ENCODE measurements at places on chromosomes 2 and 18.

DNA sequence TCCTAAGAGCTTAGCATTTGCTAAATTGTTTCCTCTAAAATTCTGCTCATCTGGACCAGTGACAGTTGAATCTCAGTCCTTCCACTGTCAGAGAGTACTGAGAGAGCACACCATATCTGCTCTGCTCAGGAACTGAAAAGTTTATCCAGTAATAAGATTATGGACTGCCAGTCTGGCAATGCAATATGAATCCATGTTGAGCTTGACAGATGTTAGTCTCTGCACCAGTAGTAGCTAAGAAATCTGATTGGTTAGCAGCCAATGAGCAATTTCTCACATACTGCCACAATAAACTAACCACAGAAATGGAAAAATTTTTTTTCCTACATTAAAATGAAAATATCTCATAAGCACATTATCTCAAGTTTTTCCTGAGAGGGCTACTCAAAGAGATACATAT is 2.3 kb downstream of the PRKD3 start:
- no peak for DNase-seq

- no peak for DNase-seq
These were observed 564.7 kb upstream of the SLC39A10 start for GRCh38 chr2:195092341-195092740.

- DNase-seq = no peak
These were observed 246.4 kb downstream of the KLHL29 start for GRCh38 chr2:23631389-23631788.

GRCh38 chr18:41396861-41397260 is 558.2 kb upstream of the PIK3C3 start:
- no peak for DNase-seq

- DNase-seq = no peak
These were observed 812 bp downstream of the SOWAHC start for GRCh38 chr2:109614715-109615636.

GRCh38 chr2:128726236-128726635 is 407.6 kb upstream of the HS6ST1 start:
- DNase-seq = no peak

- no peak for DNase-seq
These were observed 34.9 kb downstream of the LTBP1 start for GRCh38 chr2:32981612-32982011.

DNA sequence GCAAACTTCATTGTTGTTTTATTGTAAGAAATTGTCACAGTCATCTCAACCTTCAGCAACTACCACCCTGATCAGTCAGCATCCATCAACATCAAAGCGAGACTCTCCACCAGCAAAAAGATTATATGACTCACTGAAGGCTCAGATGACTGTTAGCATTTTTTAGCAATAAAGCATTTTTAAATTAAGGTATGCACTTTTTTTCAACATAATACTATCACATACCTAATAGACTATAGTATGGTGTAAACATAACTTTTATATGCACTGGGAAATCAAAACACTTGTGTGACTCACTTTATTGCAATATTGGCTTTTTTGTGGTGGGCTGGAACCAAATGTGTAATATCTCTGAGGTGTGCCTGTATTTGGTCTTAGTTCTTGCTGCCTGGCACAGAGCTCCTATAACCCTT is 15.6 kb downstream of the SCN1A start:
- no peak for DNase-seq

- no peak for DNase-seq
These were observed 221.6 kb downstream of the PIK3C3 start for GRCh38 chr18:42176599-42176998.

- no peak for DNase-seq
These were observed 347.7 kb downstream of the LPIN1 start for GRCh38 chr2:12094134-12094533.

DNA sequence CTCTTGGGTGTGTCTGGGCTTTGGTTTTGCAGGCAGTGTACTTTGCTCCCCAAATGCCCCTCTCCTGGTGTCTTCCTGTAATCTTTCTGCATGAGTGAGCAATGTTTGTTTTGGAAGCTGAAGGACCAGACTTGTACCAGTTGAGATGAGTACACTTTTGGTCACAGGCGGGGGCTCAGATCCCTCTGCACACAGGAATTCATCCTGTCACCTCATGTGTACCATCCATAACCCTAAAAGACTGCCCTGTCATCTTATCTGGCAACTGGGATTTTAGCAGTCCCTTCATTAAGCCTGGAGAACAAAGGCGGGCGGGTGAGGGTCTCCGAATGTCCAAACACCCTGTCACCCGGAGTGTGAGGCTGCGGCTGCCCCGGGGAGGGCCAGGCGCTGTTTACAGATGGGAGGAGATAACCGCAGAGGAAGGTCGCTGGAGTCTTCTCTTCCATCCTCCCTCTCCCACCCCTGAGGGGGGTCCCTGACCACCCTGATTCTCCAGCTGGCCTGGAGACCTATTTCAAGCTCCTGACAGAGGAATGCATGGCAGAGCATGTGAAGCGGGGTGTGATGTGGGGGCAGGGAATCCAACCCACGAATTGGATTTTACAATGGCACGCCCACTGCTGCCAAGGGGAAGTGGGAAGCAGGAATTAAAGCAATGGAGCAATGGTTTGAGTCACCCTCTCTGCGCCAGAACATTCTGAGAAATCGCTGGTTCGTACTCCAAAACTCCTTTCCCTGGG is 158.2 kb upstream of the MYCN start:
- DNase-seq = no peak

- DNase-seq = no peak
These were observed 18.8 kb downstream of the COX7A2L start for GRCh38 chr2:42342061-42342794.

DNA sequence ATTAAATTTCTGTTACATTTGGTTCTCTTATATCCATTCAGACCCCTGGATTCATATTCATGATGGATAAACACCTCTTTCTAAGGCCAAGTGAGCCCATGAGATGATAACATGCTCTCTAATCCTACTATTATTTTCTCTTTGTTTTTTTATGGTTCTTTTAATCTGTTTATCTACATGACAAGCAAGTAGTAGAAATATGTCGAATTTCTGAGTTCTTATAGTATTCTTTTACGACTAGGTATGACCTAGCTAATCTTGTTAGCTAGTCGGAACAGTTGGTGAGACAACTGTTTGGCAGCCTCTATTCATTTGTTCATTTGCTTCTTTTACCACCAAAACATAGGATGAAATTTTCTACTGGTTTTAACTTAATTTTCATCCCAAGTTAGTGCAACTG is 98.1 kb upstream of the SCG2 start:
- no peak for DNase-seq

- DNase-seq = no peak
These were observed 543.4 kb downstream of the IRS1 start for GRCh38 chr2:226256237-226256636.

GRCh38 chr2:171095014-171095582 is 65.6 kb downstream of the TLK1 start:
- DNase-seq = no peak

DNA sequence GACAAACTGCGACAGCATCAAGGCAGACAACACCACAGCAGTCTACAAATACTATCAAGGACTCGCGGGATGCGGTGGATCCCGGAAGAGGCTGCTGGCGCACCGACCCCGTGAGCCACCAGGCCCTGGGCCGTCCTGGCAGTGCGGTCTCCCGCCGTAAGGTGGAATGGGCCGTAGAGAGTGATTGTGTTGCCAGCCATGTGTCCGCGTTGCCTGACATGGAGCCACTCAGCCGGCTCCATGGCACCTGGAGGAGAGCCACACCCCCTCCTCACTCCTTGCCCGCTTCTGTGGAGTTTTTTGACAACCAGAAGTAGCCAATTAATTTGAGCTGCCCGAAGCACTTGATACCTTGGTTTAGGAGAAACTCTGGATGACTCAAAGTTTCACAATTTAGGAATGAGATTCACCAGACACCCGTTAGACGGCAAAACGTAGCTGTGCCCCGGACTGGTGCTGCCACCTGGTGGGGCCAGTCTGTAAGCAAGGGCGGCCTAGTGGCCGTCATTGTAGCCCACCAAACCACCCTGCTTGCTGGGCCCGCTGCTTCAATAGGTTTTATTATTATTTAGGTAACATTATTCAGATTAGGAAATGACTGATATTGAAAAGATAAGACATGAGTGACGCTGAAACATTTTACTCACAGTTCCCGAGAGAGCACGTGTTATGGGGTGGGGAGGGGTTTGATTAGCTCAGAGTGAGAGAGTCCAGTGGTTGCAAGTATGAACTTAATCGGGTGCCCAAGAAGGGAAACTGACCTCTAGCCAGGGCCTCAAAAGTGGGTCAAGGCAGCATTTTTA is 10.2 kb upstream of the IMP4 start:
- DNase-seq = peak; percentile 36

DNA sequence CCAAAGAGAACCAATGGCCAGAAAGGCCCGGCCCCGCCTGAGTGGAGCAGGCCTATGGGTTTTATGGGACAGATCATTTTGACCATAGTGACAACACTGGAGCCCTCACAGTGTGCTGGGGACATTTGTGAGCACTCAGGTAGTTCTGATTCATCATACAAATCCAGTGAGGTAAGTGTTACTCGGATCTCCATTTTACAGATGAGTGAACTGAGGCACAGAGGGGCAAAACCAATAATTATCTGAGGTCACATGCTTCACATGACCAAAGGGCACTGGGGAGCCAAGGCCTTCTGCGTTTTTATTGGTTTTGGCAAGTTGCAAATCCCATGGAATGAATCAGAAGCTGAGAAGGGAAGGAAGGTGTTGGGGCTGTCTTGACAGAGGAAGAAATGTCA is 111.5 kb upstream of the MGAT5 start:
- no peak for DNase-seq

Measured in stimulated activated CD8-positive, alpha-beta memory T cell treated with anti-CD3 and anti-CD28 coated beads, Interleukin-15, amount 100 ng/mL, for 1 hour (primary cell).